T1000 (cell line): ENCODE measurements at places on chromosomes 5 and 9.

- no peak for DNase-seq
These were observed 91.0 kb downstream of the FEM1C start for GRCh38 chr5:115453391-115454095.

GRCh38 chr5:170913573-170913972, 51.8 kb downstream of the RANBP17 start:
- DNase-seq: no peak

DNA sequence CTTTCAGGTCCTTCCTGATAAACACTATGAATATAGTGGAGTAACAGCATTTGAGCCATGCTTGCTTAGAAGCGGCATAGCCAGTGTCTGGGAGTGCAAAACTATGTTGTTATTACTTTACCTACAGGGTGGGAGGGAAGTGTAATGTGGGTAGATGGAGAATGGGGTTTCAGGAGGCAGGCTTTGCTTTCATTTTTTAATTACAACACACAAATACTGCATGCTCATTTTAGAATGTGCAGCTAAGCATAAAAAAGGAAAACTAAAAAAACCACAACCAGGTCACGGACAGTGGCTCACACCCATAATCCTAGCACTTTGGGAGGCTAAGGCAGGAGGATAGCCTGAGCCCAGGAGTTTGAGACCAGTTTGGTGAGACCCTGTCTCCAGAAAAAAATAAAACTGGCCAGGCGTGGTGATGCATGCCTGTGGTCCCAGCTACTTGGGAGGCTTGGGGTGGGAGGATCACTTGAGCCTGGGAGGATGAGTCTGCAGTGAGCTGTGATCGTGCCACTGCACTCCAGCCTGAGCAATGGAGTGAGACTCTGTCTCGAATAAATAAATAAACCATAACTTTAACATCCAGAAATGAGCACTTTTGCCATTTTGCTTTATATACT, 20.2 kb downstream of the HAVCR1 start:
- no peak for DNase-seq

GRCh38 chr9:107704774-107705173, 215.2 kb upstream of the KLF4 start:
- no peak for DNase-seq

GRCh38 chr9:136024286-136024685, 63.1 kb upstream of the UBAC1 start:
- DNase-seq: no peak

- DNase-seq: no peak
These were observed 458.1 kb upstream of the CDH18 start for GRCh38 chr5:20446121-20446520.

- DNase-seq: no peak
These were observed 40.5 kb upstream of the TBCA start for GRCh38 chr5:77816686-77817085.

- DNase-seq: no peak
These were observed 131.9 kb downstream of the CDK5RAP2 start for GRCh38 chr9:120447959-120448500.

- no peak for DNase-seq
These were observed 15.2 kb downstream of the LIFR start for GRCh38 chr5:38541174-38541725.

DNA sequence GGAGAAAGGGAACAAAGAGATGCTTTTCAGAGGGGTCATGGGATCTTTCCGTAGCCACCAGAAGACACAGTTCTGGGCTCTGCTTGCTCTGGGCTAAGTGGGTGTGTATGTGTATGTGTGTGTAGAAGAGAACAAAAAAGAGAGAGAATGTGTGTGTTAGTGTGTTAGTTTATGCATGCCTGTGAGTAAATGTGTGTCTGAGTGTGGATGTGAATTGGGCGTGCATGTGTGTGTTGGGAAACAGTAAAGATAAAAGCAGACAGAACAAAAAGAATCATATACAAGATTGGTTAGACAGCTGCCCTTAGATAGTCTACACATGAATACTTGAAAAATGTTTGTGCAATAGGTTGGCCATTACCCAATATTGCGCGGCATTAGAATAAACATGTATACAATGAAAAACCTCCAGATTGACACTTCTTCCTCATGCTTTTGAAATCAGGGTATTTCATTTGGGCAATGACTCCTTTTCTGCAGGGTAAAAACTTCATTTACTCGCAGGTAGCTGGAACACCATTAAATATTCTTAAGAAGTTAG, 36.5 kb upstream of the HSPA9 start:
- no peak for DNase-seq

DNA sequence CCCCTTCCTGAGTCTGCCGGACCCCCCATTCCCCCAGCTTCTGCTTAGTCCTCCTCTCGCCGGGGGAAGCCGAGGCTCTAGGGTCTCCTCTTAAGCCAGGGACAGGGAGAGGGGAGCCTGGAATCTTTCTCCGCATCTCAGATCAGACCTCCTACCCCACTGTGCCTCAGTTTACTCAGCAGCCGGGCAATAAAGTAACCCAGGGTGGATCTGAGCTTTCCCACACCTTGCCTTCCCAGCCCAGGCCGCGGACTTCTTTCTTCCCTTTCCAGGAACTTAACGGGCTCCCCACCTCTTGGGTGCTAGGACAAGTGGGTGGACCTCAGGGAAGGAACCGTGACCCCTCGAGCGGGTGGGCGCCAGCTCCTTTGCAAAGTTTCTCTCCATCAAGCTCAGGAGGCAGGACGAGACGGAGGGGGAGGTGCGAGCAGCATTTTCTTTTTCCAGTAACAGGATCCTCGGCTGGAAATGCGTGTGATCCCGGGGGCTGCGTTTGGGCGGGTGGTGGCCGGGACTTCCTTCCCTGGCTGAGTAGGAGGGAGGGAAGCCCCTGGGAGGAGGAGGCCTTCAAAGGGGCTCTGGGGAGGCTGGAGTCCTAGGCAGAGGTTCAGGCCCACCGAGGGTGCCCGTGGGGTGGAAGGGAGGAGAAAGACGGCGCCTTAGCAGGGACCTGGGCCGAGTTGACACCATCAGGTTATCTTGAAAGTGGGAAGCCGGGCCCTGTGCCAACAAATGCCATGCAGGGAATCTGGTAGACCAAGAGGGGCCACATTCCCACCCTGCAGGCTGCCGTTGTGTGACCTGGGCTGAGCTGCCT, 795 bp downstream of the DAB2IP start:
- no peak for DNase-seq

DNA sequence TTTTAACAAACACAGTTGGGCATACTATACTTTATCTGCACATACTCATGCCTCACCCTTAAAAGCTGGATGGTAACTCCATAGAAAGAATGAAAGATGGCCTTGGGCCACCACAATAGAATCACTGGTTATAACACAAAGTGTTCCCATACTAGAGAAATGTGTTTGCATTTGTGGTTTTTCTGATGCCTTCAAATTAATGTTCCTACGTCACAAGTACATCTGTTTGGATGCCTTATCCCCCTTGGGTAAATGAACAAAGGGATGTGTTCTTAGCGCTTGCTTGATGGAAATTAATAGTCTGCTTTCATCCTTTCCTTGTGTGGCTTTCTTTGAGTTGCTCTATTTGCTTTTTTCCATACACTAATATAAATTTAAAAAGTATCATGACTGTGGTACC, 291.1 kb upstream of the PDE4D start:
- DNase-seq: no peak

GRCh38 chr9:110058304-110058953, 149.5 kb downstream of the C9orf152 start:
- no peak for DNase-seq

DNA sequence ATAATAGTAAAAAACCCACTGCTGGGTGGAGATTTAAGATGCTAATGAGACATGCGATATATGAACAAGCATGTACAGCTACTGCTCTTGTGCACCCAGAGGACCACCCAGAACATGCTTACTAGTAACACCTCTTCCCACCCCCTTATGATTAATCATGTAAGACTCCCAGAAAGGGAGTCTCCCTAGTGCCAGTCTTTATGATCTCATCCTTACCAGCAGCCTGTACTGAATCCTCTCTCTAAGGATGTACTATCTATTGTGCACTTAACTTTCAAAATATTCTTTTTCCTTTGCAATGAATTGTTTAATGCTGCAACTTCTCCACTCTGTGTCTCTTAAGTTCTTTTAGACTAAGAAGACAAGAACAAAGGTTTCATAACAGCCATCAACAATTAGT, 9.1 kb upstream of the MAT2B start:
- no peak for DNase-seq

- DNase-seq: no peak
These were observed 6.8 kb downstream of the NNT start for GRCh38 chr5:43609752-43610151.

DNA sequence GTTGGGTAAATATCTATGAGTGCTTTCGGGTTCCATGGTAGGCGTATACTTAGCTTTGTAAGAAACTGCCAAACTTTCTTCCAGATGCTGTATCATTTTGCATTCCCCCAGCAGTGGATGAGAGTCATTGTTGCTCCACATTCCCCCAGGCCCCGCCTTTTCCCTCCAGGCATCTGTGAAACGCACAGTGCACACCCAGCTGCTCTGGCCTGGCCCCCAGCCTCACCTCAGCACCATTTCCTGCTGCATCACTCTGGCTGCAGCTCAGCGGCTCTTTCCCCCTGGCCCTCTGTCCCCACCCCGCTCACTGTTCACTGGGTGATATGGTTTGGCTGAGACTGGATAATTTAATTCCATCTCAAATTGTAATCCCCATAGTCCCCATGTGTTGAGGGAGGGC, 76.6 kb upstream of the SPTLC1 start:
- DNase-seq: no peak

DNA sequence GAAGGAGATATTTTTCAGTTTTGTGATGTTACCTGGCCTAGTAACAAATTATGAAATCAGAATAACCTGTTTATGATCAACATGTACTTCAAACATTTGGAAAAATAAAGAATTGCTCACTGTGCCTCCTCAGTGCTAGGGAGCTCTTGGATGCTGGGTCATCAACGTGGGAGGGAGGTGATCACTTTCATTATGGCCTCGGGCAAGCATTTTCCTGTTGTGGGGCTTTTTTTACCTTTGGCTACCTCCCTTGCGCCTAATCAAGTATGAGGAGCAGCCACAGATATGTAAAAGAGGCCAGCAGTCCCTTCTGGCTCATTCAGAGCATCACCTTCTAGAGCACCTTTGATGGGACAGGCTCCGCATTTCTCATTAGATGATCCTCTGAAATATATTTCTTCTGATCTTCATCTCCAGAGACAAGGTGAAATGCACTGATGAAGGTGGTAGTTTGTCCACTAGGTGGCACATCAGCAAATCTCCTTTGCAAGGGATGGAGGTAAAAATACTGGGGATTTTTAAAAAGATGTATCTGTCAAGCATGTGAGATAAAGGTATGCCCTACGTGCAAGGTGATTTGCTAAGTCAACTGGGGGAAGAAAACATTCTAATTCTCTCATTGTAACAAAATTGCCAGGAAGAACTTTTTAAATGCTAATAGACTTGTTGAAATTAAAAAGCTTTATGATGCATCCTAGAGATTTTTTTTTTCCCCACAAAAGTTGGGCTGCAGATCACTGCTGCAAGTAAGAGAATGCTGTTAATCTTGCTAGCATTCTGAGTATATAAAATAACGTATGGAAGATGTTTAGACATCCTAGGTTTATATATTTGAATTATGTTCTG, 218.2 kb downstream of the MAST4 start:
- DNase-seq: no peak

DNA sequence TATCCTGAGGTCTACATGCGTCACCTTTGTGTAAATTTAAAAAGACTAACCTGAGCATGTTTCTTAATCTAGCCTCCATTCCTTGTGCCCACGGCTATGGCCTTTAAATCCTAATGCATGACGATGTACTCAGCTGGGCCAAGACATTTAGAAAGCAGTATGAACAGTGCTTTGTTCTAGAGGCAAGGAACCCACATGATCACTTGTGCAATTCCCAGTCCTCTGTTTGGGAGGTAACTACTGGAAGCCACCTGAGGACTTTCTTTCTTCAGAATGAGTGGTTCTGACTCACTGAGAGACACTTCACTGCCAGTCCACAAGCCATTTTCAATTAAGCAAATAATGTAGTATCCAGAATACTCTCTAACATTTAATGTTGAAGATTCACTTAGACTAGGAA, 181.3 kb downstream of the RAB3C start:
- no peak for DNase-seq

GRCh38 chr9:11500780-11501179, 888.0 kb upstream of the PTPRD start:
- no peak for DNase-seq

DNA sequence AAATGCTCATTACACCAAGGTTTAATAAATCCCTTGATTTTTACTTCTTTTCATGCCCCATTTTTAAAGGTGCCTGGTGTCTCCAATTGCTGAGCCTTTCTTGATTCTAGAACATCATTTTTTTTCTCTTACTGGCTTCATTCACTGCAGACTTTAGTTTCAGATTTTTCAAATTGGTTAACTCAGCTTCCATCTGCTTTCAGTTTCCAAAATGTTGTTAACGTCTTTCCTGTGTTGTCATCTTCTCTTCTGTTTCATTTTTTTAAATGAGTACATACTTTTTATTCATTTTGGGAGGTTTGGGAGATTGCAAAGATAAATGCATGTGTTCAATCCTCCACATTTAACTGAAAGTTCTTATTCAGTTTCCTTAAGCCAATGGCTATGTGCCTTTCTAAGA, 126.4 kb upstream of the CCNG1 start:
- no peak for DNase-seq

DNA sequence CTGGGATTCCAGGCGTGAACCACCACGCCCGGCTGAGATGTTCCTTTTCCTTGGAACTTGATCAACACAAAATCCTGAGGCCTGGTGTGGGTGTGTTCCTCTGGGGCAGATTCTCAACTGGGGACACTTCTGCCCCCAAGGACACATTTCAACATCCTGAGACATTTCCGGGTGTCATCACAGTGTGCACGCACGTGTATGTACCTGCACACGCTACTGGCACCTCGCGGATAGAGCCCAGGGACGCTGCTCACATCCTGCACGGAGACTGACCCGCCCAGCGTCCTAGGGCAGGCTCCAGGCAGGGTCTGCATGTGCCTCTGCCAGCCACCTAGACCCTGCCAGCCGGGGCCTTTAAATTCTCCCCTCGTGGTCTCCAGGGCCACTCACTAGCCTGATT, 8.0 kb downstream of the SAPCD2 start:
- no peak for DNase-seq

DNA sequence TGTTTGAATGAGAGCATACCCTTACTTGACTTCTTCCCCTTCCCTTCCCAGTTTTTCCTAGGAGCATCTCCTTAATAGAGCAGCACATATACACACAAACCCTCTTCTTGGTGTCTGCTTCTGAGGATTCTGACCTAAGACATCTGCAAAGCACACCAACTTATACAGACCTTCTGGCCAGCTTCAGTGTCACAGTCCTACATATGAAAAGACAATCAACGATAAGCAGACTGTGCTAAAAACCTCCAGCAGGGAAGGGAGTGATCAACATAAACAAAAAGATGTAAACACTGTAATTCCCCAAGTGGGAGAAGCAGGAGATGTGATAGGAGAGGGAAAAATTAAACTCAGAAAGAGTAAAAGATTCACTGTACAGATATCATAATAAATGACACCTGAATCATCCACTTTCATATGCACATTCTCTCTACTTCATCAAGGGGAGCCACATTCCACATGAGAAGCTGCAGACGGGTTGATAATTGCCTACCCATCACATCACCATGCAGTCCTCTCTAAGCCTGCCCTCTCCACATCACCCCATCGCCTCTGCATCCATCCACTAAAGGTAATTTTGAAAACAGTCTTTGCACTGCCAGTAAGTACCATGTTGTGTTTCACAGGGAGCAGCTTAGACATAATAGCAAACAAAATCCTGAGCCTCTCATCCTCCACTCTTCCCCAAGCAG, 13.0 kb downstream of the APBA1 start:
- no peak for DNase-seq

- no peak for DNase-seq
These were observed 13.9 kb downstream of the SLC31A2 start for GRCh38 chr9:113164536-113165300.

GRCh38 chr9:122213589-122214413, 15.0 kb downstream of the LHX6 start:
- DNase-seq: no peak
